ENCODE measurements at places on chromosomes 7 and 10.

- no peak for DNase-seq
Measured at GRCh38 chr7:36787933-36788378, 63.7 kb upstream of the AOAH start.

- no peak for DNase-seq
Measured at GRCh38 chr10:102413053-102413705, 5.4 kb downstream of the PSD start.

- DNase-seq: peak; percentile 92
Measured at GRCh38 chr7:101138213-101138870, 11.4 kb downstream of the SERPINE1 start.

- DNase-seq: no peak
Measured at GRCh38 chr10:49083261-49083660, 32.1 kb downstream of the VSTM4 start.

DNA sequence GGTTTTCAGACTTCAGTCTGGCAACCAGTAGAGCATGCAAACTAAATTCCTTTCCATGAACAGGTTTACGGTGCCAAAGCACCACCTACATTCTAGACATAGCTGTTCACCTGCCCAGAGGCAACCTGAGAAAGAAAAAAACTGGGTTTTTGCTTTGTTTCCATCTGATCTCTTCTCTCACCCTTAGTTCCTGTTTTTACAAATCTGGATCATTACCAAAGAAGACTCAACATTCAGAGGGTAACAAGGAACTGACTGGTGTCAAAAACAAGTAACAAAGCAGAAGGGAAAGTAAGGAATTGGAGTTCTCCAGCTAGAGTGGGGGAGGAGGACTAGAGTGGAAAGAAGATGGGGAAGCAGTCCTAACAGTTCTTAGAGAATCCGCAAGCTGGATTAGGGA is 36.4 kb downstream of the CPVL start:
- no peak for DNase-seq

GRCh38 chr10:91198781-91199180 is 21.7 kb upstream of the PCGF5 start:
- no peak for DNase-seq

DNA sequence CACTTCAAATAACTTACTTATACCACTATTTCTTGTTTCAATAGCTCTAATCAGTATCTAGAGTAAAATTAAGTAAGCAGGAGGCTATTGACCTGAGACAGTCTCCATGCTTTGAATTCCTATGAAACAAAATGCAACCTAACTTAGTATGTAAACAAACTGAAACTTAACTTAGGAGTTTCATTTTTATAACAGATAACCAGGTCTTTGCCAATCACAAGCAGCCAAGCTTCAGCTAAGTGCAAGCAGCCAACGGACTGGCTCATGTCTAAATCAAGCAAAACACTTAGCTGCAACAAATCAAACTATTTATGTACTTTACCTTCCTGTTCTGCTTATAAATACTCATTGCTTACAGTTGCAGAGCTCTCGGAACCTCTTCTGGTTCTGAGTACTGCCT is 4.4 kb upstream of the GSTK1 start:
- no peak for DNase-seq

DNA sequence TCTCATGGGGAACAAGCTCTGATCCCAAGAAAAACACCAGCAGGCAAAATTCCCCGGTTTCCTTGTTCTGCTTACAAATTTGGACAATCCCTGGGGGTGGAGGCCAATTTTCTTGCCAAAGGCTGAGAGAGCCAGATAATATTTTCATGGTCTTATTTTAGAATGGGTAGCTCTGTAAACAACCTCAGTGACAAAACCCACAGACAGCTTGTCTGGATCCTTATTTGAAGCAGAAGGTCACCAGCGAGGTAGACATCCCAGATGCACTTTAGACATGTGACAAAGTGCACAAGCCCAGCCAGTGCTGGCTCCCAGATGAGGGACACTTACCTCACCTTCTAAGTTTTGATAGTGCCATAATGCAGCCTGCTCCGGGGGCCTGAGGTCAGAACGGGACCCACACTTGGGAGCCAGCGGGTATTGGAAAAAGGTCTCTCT is 102.6 kb upstream of the DDC start:
- DNase-seq: no peak

DNA sequence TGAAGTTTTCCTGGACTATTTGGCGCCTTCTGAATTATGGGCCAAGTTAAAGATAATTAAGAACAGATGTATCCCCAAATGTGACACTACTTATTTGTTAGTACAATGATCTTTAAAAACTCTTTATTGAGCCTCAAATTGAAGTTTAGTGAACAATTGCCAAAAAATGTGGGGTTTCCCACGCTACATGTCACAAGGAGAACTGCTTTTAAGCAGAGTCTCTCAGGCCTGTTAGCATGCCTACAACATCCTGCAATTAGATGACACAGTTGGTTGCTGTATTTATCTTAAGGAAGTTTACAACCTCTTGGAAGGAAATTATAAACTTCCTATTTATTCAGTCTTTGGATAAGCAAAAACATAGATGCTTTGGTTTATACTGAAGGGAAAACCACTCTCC is 733.0 kb downstream of the TNS3 start:
- DNase-seq: no peak

DNA sequence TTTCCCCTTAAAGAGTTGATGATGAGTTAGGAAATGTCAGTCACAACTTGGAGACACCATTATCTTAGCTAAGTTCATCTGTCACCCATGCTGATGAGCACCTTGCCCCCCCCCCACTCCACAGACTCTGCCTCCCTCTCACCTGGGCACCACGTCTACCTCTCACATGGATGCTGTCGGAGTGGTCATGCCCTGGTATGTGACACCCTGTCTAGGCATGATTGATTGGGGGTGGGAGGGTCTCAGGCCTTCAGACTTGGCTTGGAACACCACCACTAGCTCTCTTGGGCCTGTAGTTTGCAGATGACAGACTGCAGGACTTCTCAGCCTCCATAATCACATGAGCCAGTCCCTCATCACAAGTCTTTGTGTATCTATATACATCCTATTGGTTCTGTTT is 78.0 kb downstream of the WDR37 start:
- DNase-seq: no peak

DNA sequence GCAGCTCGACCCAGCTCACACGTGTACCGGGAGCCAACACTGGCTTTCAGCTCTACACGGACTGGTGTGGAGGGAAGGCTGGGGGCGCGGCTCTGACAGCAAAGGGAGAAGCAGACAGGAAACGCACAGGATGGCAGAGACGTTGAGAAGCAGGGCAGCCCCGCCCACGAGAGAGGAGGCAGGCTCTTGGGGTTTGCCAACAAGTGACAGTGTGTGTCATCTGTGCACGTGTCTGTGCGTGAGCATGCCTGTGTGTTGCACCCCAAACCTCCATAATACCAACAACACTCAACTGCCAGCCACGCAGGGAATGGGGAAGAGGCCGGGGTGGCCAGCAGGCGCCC is 64.4 kb upstream of the PDGFA start:
- no peak for DNase-seq

DNA sequence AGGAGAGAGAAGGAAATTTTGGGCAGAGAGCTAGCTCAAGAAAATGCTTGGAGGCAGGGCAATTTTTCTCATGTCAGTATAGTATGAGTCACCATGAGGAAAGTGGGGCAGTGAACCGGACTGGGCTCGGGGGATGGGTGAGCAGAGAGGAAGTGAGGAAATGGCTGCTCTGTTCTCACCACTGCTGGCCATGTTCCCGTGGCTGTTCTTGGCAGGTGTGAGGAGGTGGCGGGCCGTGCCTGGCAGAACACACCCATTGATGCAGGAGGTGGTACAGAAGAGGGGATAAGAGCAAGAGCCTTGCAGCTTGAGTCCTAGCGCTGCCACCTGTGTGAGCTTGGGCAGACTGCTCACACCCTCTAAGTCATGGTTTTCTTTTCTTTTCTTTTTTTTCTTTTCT is 304.4 kb upstream of the LYZL1 start:
- peak; percentile 88 for DNase-seq

GRCh38 chr10:70052462-70053217 is at the start of gene MACROH2A2:
MACROH2A2 (plus strand) TSS chr10:70052846; CDS start chr10:70075659, 22,813 bp downstream.
- peak; percentile 75 for DNase-seq

GRCh38 chr10:63083904-63084689 is 49.0 kb upstream of the NRBF2 start:
- peak; percentile 55 for DNase-seq

GRCh38 chr7:20165146-20165510 is 52.1 kb downstream of the MACC1 start:
- DNase-seq: no peak

GRCh38 chr10:29950391-29950790 is 109.0 kb downstream of the JCAD start:
- DNase-seq: no peak

GRCh38 chr7:151469281-151469680 is 29.3 kb upstream of the CRYGN start:
- DNase-seq: no peak

- no peak for DNase-seq
Measured at GRCh38 chr10:105650306-105650705, 1009.2 kb downstream of the SORCS3 start.
